Activated naive CD4-positive, alpha-beta T cell treated with anti-CD3 and anti-CD28 coated beads for 36 hours (primary cell): ENCODE measurements at places on chromosomes 3 and 15. TPM values are rescaled to one million over a fixed set of nuclear protein-coding genes. Genes with fewer than 3 reads are reported as not detected.

The MYNN gene
- 12.0 TPM for total RNA-seq

The CYP1A1 gene
- 0.12 TPM for total RNA-seq

The TEX55 gene
- not detected for total RNA-seq

The PP2D1 gene
- total RNA-seq, result not detected

The CATSPER2 gene
- total RNA-seq, result 3.5 TPM

The GUCA1C gene
- total RNA-seq, result not detected

The TRANK1 gene
- 10.9 TPM for total RNA-seq

The TMEM40 gene
- not detected for total RNA-seq

DNA sequence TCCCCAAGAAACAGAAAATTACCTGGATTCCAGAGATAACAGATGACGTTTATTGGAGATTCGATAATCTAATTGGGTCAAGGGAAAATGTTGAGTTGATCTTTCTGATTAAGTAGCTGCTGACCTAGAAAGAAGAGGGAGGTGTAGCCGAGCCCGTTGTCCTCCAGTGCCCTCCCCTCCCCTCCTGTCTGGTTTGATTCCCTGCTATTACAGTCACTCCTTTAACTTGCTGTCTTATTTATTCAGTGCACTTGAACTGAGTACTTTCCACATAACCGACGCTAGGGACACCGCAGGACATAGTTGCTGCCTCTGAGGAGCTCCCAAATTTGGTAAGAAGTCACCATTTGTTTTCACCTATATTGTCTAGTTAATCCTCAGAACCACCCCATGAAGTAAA lies 103.7 kb downstream of the AQP9 start:
- H3K27me3 ChIP-seq, result no peaks in the 10 kb centered on the region
- no peak for DNase-seq
- no peak overlapping the region for H3K4me3 ChIP-seq
- no peaks in the 10 kb centered on the region for H3K4me1 ChIP-seq
- no peak overlapping the region for H3K27ac ChIP-seq

- H3K27ac ChIP-seq, result no peak overlapping the region
- no peak overlapping the region for H3K4me3 ChIP-seq
- H3K27me3 ChIP-seq, result peaks cover 5% of the 10 kb centered on the region
- H3K36me3 ChIP-seq, result no peaks in the 10 kb centered on the region
- no peak for DNase-seq
Measured at GRCh38 chr3:135260025-135260424, 465.0 kb downstream of the EPHB1 start.

DNA sequence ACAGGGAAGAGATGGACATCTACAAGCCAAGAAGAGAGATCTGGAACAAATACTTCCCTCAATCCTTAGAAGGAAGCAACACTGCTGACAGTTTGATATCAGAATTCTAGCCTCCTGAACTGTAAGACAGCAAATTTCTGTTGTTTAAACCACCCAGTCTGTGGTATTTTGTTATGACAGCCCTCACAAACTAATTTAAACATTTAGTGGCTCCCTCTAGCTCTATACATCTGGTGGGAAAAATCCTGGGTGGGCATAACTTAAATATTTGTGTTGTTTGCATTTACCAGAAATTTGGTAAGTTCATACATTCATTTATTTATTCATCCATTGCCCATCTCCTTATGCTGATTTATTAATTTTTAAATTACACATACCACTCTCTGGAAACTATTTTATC lies 62.5 kb upstream of the GSK3B start:
- no peak overlapping the region for H3K4me3 ChIP-seq
- peaks cover 3% of the 10 kb centered on the region for H3K36me3 ChIP-seq
- DNase-seq, result no peak
- H3K4me1 ChIP-seq, result peaks cover 4% of the 10 kb centered on the region
- H3K27ac ChIP-seq, result no peak overlapping the region

- H3K4me3 ChIP-seq, result no peak overlapping the region
- H3K27me3 ChIP-seq, result peaks cover 2% of the 10 kb centered on the region
- no peak overlapping the region for H3K27ac ChIP-seq
- no peaks in the 10 kb centered on the region for H3K36me3 ChIP-seq
Measured at GRCh38 chr3:139764069-139764905, 86.5 kb upstream of the NMNAT3 start.

GRCh38 chr15:57183614-57184344 lies 192.5 kb upstream of the CGNL1 start:
- no peaks in the 10 kb centered on the region for H3K27me3 ChIP-seq
- H3K27ac ChIP-seq, result no peak overlapping the region
- H3K36me3 ChIP-seq, result peaks cover 23% of the 10 kb centered on the region
- no peak overlapping the region for H3K4me3 ChIP-seq
- DNase-seq, result no peak

GRCh38 chr3:134035836-134036235 lies 6.1 kb upstream of the SLCO2A1 start:
- DNase-seq, result no peak
- H3K36me3 ChIP-seq, result no peaks in the 10 kb centered on the region
- H3K27ac ChIP-seq, result no peak overlapping the region
- H3K27me3 ChIP-seq, result peaks cover 9% of the 10 kb centered on the region
- H3K4me3 ChIP-seq, result no peak overlapping the region
